ENCODE measurements at places on chromosomes 16 and 17. TPM values are rescaled to one million over a fixed set of nuclear protein-coding genes. Genes with fewer than 3 reads are reported as not detected.
A peak's percentile ranks its signal among the peaks of the same experiment; 100 is the strongest.

ZFPM1 gene
- 4.5 TPM for total RNA-seq

DNA sequence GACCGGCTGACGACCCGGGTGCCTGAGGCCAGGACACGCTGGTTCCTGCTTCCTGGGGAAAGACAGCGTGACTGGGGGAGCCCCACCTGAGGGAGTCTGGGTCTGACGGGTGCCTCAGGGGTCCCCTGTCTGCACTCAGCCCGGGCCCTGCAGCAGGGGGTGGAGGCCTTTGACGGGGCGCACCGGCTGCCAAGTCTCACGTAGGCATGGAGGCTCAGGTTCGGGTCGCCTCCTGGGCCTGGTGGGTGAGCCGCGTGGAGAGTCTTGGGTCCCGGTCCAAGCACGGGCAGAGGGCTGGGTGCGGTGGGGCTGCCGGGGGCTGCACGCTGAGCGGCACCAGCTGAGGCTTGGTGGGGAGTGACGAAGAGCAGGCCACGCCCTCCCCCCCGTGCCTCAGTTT, 40.9 kb downstream of the SOX8 start:
- no peak for DNase-seq

GRCh38 chr17:70314096-70314495, 144.8 kb downstream of the KCNJ2 start:
- DNase-seq = no peak

- peak; percentile 84 for DNase-seq
Measured at GRCh38 chr16:24041834-24042631, 206.2 kb downstream of the PRKCB start.

CCL7 gene
- not detected for total RNA-seq

NACA2 gene
- not detected for total RNA-seq

HCRT gene
- not detected for total RNA-seq

DNA sequence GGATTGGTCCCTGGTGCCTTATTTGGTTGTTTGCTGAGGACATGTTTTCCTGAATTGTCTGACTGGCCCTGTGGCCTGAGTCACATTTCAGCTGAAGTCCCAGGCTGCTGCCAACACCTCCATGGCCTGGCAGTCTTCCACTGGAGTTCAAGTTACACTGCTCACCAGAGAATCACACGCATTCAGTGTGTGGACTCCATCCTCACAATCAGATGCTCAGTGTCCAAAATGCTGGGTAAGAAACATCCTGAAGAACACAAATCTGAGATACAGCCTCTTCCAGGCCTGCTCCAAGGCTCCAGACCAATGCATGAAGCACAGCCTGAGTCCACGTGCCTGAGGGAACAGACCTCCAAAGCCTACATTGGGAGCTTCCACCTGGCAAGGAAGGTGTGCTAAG, 19.2 kb downstream of the CD300LB start:
- DNase-seq = no peak

DNA sequence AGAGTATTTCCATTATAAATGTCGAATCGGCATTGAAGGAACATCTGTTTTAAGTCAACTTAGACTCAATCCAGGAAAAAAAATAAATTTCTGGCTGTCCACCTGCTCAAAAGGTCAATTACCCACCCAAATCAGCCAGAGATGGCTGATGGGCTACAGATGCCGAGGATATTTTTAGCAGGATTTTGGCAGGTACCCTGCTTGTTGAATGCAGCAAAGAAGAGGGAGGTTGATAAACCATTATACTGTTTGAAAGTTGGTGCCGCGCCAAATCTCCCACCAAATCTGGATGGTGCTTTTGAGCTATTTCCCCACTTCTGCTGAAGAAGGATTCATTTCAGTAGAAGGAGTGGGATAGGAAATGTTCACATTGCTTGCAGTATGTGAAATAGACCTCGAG, 537.7 kb downstream of the MAF start:
- DNase-seq = no peak

DNA sequence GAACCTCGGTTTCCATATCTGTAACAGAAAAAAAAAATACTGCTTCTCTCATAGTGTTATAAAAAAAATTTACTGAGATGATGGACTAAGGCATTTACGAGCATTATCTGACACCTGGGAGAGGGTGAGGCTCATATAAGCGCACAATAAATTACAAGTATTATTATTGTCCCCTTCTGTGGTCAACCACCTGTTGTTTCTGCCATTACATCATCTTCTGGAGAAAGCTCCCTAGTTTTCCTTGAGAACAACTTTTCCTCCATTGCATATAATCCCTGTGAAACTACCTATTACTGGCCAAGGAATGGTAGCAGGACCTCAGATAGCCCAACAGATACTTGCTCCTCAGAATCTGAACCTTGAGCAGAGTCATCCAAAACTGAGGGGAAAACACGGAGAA, 11.7 kb upstream of the GGA2 start:
- no peak for DNase-seq

- no peak for DNase-seq
Measured at GRCh38 chr17:6724009-6724408, 10.8 kb upstream of the SLC13A5 start.

ABCC12 gene
- total RNA-seq = not detected

SLC12A3 gene
- total RNA-seq = 2.6 TPM

CTRL gene
- total RNA-seq = 8.5 TPM

DUXB gene
- not detected for total RNA-seq

DNA sequence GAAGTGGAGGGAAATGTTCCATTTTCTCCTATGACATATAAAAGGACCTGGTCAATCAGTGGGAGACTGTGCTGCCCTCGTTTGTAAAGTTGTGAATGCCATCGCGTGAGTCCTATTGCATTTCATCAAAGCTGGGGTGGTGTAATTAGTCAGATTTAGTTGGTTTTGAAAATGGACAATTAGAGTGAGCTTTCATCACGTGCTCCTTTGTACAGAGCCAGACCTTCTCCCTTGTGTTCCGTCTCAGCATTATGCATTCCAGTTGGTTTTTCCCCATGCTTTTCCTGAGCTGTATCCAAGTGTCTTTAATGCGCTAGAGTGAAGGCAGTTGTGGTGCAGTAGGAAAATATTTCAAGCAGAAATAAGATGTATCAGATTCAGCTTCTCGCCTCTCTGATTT, 10.4 kb downstream of the SEC14L1 start:
- DNase-seq = no peak

KRT15 gene
- total RNA-seq = not detected

DNA sequence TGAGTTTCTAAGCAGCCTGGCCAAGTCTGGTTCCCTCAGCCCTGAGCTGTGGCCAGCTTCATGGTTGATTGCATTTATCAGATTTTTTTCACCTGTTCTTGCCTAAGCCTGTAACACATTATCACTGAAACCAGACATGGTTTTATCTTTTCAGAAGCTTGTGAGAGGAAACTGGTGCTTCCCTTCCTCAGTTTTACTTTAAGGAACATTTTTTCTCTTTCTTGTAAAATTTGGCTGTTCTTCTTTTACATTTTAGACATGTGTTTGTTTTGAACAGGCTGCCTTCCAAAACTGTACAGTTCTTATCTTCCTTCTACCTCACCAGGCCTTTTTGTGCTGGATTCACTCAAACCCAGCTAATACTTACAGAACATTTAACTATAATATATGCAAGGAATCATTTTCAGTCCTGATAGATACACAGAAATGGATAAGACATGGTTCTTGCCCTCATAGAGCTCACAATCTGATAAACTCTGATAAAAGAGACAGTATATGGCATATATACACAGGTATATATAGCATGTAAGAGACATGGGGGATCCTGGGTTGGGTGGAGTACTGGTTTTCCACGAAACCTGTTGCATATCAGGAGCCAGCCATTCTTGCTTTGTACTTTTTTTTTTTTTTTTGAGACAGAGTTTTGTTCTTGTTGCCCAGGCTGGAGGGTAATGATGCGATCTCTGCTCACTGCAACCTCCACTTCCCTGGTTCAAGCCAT, 44.5 kb downstream of the ZNRF1 start:
- DNase-seq = no peak

GRCh38 chr17:78126895-78127238, 1.7 kb downstream of the TMC6 start:
- no peak for DNase-seq

RANBP10 gene
- 25.2 TPM for total RNA-seq

TEX19 gene
- total RNA-seq = not detected

- no peak for DNase-seq
Measured at GRCh38 chr16:49827805-49828438, 28.0 kb downstream of the ZNF423 start.

Data from spleen (tissue), 13 donors.